ENCODE measurements at places on chromosomes 12 and 14.

DNA sequence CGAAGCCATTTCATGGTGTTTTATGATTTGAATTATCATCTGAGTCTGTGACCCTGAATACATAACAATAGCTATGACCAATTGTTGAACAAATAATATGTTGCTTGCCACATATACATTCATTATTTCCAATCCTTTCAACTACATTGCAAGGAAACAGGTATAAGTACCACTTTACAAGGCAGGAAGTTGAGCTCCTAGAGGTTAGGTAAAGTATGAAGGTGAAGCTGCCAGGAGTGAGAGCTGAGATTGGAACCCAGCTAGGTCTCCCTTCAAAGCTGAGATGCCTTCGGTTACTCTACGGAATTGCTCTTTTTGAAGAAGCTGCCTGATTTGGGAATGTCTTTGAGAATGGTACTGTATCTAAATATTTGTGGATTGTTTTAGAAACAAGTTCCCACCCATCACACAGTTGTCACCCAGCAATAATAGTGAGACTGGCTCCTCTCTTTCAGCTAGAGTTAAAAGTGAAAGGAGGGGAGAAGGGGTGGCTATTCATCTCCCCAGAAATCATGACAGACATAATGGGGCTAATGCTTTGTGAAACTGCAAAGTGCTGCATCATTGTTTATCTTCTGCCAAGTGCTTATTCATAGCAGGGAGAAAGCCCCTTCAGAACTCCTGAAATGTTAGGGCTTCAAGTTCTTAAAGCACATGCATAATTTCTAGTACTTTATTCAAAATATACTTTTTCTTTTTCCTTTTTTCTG is 75.9 kb upstream of the AMIGO2 start:
- DNase-seq, result no peak

GRCh38 chr12:98224584-98225221 is 290.7 kb upstream of the TMPO start:
- DNase-seq, result no peak

DNA sequence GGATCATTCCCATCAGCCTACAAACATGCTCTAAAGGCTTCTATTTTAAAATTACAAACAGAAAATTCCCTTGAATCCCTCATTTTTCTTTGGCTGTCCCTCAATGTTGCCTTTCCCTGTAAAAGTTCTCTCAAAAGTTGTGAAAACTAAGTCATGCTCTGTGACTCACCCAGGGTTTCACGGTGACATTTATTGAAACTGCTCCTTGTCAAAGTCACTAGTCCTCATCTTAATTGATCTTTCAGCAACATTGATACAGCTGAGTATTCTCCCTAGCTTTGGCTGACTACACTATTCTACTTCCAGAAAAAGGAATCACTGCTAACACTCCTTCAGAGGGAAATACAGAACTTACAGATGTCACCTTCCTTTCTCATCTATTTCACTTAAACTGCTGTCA is 65.7 kb downstream of the ASCL4 start:
- no peak for DNase-seq

GRCh38 chr14:94158239-94158883 is 15.8 kb upstream of the PPP4R4 start:
- no peak for DNase-seq

GRCh38 chr12:15289192-15289591 is 33.1 kb upstream of the PTPRO start:
- no peak for DNase-seq

- no peak for DNase-seq
Measured at GRCh38 chr12:18684430-18684829, 53.4 kb downstream of the PLCZ1 start.

DNA sequence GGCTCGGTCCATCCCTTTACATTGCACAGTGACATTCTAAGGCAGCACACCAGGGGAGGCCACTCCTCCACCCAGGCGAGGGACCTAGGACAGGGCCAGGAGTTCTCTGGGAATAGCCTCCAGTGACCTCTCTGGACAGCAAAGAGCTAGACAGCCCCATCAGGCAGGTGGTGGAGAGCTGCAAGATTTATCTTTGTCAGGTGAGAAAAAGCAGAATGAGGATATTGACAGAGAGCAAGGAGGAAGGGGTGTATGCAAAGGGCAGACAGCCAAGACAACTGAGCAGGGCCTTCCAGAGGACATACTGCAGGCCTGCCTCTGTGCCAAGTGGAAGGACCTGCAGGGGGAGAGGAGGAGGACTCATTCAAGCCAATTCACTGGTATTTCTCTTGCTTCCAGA is 112.4 kb upstream of the MAX start:
- DNase-seq, result no peak

- no peak for DNase-seq
Measured at GRCh38 chr12:52284562-52285171, 6.7 kb downstream of the KRT81 start.

- DNase-seq, result no peak
Measured at GRCh38 chr14:72925171-72925759, 999 bp upstream of the DCAF4 start.

DNA sequence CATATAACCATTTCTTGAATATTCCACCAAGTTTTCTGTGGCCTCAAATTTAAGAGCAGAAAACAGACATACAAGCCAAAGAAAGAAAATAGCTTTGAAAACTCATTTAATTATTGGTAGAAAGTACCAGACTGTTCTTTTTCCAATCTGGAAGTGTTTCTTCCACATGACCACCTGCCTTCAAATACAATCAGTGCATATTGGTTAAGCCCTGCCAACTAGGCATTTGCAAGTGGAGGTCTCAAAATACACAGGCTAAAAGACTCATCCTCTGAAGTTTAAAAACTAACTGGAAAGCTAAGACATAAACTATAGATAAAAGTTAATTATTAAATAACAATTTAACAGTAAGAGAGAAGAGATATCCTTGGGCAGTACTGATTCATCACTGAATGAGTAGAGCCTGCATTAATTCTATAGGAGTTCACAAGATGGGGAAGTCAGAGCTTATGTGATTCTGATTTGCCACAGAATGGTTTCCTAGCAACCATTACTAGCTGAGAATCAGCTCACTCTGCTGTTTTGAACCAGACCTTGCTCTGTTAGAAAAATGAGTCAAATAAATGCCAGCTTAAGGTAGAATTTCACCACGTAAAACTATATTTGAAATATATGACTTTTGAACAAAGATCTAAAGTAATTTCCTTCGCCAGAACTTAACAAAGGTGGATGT is 433.8 kb downstream of the FUT8 start:
- DNase-seq, result no peak

- no peak for DNase-seq
Measured at GRCh38 chr12:129063600-129063999, 210.3 kb downstream of the GLT1D1 start.

Data from inflammatory macrophage (primary cell).